Spleen (tissue), 13 donors: ENCODE measurements at places on chromosomes 7 and 10. TPM values are rescaled to one million over a fixed set of nuclear protein-coding genes. Genes with fewer than 3 reads are reported as not detected.

Gene IGFBP3
- 90.1 TPM for total RNA-seq

Gene CPED1
- 58.5 TPM for total RNA-seq

GRCh38 chr10:63896992-63897391 lies 375.8 kb downstream of the REEP3 start:
- no peak for DNase-seq

DNA sequence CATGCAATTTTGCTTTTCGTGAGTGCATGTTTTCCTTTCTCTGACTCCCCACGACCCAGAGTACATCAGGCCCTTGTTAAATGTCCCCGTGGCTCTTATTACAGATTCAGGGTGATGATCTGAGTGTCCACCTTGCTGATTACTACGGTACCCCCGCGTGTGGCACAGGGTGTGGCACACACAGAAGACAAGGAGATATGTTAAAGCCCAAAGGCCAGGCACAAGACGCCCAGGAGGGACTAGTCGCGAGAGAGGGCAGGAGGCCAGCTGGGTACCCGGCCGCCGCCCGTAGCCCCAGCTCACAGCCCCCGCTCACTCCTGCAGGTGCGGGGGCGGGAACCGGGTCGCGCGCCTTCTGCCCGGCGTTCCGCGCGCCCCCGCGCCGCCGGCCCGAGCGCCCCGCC lies 281 bp upstream of the EXOC6 start:
- no peak for DNase-seq

Gene GIMAP6
- 75.5 TPM for total RNA-seq

GRCh38 chr10:77485847-77486246 lies 151.8 kb downstream of the KCNMA1 start:
- no peak for DNase-seq
